ENCODE measurements at places on chromosomes 12 and 14.

DNA sequence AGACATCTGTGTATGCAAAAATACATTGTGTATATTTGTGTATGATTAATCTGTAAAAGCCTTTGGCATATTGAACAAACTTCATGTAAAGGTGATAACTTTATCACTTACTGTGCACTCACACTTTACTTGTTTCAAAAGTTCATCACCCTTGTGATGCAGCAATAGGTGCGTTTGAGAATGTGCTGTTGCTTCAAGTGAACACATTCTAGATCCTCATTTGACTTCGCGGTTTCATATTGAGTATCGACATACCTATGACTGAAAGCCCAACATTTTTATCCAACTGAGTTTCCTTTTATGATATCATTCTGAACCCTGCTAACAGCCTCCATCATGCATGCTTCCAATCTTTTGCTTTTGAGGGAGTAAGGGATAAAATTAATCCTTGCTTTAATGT, 1086.9 kb downstream of the TMEM121 start:
- DNase-seq, result no peak

- DNase-seq, result no peak
Observed at GRCh38 chr14:100297320-100298300, 8.6 kb downstream of the SLC25A29 start.

DNA sequence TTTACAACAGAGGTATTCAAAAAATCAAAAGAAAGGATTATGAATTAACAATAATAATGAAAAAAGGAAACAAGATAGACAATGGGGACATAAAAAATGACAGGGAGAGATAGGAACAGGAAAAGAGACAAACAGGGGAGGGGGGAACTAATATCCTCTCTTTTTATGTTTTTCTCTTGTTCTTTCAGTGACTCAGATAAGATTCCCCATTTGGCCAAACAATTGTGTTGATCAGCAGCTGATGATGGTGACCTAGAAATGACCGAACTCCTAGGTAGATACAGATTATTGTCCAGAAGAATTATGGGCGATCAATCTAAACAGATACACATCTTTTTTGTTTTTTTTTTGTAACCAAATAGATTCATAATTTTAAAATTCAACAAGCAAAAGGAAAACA, 1277.2 kb upstream of the FLRT2 start:
- DNase-seq, result no peak

- no peak for DNase-seq
Observed at GRCh38 chr14:70514168-70515069, 20.4 kb downstream of the ADAM20 start.

DNA sequence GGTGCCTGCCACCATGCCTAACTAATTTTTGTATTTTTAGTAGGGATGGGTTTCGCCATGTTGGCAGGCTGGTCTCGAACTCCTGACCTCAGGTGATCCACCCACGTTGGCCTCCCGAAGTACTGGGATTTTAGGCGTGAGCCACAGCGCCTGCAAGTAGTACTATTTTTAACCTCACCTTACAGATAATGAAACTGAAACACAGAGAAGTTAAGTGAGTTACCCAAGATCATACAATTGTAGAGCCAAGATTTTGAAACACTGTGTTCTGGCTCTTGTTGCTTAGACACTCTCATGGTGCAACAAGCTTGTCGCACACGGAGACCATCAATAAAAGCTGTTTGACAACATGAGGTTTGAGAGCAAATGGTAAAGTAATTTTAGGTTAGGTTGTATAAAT, 159.1 kb upstream of the LMNTD1 start:
- no peak for DNase-seq

GRCh38 chr12:4141348-4142270, 132.0 kb upstream of the CCND2 start:
- no peak for DNase-seq

GRCh38 chr14:87767567-87767901, 225.4 kb downstream of the GALC start:
- no peak for DNase-seq

- DNase-seq, result no peak
Observed at GRCh38 chr12:110763583-110763982, 20.9 kb upstream of the PPP1CC start.

GRCh38 chr12:85329913-85330312, 49.9 kb downstream of the ALX1 start:
- no peak for DNase-seq

GRCh38 chr12:23949348-23950209, at the start of gene SOX5:
Gene SOX5 (minus strand): TSS chr12:23949670. CDS start chr12:23949601, 69 bp downstream.
- DNase-seq, result peak; percentile 72

DNA sequence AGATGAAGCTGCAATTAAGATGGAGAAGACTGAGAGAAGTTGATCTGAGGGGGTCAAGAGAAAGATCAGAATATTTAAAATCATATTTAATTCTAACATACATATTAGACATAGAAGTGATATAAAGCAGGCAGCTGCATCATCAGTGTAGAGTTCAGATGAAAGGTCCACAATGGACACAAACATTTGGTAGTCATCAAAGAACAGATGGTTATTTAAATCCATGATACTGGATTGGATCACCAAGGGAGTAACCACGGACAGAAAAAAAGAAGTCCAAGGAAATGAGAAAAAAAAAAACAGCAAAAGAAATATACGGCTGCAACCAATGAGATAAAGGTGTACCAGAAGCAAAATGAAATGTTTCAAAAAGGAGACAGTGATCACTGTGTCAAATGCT, 20.1 kb downstream of the NOVA1 start:
- DNase-seq, result no peak

- DNase-seq, result no peak
Observed at GRCh38 chr12:12254553-12254952, 12.3 kb downstream of the LRP6 start.

DNA sequence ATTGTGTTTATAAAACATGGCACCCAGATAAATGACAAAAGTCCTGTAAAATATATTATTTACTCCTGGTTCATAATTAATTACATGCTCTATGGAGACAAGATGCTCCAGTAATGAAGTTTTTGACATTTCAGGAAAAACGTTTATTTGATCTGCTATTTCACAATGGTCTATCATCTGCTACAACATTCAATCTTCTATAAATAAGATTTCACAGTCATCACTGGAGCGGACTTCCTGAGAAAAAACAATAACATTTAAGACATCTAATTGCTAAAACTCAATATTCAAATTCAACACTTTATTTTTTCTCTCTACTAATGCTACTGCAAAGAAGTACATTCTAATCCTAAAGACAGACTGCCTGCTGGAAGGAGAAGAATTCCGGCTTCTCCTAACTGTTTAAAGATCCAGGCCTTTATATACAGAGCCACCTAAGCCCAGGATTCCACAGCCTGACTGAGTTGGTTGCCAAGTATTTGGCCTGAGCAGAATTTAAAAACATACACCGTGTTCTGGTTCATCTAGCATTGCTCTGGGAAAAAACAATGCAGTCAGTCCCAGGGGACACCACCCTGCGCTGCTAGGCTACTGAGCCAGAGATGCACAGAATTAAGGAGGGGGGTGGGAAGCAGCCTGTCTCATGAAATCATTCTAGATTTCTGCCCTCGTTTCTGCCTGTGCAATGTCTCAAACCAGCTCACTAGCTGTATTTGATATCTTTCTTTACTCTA, 58.0 kb downstream of the TMTC1 start:
- DNase-seq, result no peak

DNA sequence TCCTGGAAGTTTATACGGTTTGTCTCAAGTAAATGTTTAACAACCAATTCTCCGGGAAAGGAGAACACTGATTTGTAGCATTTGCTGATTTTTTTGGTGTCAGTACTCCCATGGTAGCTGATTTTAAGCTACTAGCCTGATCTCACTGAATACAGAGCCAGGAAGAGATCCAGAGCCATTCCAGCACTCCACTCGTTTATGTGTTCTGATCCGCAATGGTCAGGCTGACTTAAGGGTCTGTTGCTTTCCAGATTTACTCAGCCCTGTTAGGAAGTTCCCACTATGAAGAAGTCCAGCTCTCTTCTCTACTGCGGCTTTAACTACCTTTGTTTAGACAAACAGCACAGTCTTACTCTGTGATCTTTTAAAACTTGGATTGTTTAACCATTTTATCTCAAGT, 38.0 kb upstream of the NID2 start:
- DNase-seq, result no peak

DNA sequence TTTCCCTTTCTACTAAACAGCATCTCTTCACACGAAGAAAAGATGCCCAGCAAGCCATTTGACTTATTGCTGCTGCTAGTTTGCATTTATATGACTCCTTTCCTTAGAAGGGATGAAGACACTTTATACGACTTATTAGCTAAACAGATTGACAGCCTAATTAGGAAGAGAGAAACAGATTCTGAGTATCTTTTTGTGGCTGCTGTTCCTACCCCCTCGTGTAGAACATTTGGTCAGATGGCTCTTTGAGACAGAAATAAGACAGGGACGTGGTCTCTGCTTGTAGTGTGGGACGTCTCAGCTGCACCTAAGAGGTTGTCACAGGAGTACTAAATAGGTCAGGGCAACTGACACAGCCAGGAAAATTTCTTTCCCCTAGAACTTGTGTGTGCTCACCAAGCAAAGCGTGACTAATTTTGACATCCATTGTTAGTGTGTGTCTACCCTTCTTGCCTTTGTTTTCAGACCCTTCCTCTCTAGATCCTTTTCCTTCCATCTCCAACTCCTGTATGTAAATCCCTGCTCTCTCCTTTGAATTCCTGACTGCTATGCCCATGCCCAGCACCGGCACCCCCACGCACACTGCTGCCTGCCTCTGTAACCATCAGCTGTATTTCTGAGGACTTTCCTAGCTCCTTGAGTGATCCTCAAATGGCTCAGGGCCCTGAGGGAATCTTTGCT, 83.2 kb downstream of the DAD1 start:
- no peak for DNase-seq

- DNase-seq, result no peak
Observed at GRCh38 chr12:50059440-50060119, 2.2 kb downstream of the ASIC1 start.

GRCh38 chr12:122048151-122048550, 26.5 kb downstream of the BCL7A start:
- DNase-seq, result no peak

DNA sequence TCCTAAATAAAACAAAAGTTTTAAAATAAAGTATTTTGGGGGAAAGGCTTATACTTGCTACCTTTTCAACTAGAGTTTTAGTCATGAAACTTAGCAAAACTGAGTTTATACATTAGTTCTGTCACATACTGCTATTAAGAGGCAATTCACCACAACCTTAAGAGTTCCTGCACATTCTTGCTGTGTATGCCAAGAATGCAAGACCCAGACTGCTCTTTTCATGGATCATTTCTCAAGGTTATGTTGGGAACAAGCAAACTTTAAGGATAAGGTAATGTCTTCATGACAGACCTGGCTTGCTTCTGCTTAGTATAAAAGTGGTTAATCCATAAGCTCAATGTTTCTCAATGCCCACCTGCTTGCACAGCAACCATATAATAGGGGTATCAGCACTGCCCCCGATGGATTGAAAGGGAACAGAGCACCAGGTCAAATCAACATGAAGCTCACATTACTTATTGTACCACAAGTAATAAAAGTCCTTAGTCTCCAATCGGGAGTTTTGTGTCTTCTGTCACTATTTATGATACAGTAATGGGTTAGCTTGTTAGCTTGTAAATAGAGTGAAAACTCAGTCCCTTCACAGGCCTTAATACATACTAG, 67.6 kb downstream of the KIF21A start:
- no peak for DNase-seq

DNA sequence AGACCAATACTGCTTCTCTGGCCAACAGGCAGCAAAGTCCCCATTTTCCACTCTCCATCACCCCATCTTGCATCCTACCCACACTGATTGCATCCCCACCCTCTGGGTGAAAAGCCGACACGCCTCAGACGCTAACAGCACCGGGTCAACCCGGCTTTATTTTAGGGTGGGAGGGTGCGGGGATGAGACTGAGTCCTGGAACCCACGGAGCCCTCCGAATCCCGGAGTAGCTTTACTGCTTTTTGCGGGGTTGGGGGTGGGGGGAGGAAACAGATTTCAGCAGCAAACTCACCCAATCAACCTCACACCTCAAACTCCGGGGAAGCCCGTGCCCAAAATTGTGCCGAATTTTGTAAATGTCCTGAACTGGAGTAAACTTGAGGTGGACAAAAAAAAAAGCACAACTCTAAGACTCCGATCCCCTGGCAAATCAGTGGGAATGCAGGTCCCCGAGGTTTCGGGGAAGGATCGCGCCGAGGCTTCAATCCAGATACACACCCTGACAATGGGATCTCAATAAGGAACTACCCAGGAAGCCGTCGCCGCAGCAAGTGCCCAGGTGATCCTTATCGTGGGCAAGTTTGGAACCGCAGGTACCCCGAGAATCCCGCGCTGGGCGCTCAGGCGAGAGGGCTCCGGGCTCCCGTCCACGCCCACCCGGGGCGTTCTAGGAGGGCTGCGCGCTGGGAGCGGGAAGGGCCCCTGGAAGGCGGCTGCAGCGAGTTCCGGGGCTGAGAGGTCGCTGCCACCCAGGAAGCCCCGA, 1.1 kb downstream of the GCH1 start:
- no peak for DNase-seq

- DNase-seq, result no peak
Observed at GRCh38 chr14:96576359-96576758, 74.2 kb downstream of the PAPOLA start.

GRCh38 chr14:106530423-106531107, 1004.2 kb downstream of the TMEM121 start:
- no peak for DNase-seq

GRCh38 chr12:76176940-76177339, 92.5 kb upstream of the NAP1L1 start:
- DNase-seq, result no peak

GRCh38 chr12:117599849-117600248, 238.4 kb upstream of the NOS1 start:
- DNase-seq, result no peak

DNA sequence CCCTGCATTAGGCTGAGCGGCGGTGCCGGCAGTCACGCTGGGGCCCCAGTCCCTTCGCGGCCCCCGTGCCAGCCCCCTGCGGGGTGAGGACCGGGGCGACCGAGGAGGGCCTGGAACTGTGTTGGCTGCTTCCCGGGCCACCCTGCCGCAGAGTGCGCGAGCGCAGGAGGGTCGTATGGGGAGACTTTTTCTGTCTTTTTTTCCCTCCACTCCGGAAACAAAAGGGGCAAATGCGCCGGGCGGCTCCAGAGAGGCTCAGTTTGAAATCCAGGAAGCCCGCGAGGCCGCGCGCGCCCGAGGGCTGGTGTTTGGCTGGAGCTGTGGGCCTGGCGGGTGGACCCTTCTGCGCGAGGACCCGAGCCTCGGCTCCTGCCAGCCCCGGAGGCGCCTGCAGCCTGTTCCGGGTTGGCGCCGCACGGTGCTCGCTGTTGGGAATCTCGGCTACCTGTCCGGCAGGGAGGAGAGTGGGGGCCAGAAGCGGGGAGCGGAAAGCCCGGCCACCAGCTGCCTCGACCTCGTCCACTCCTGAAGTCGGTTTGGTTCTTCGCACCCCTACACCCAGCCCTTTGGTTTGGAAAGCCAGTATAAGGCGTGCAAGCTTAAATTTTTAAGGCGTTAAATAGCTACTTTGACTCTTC, 638 bp downstream of the PLEKHG3 start:
- DNase-seq, result no peak

Data from NT2/D1 (cell line).